ENCODE measurements at places on chromosomes 7 and 10.

- no peak for DNase-seq
Measured at GRCh38 chr10:86204421-86205305, 161.9 kb downstream of the GRID1 start.

DNA sequence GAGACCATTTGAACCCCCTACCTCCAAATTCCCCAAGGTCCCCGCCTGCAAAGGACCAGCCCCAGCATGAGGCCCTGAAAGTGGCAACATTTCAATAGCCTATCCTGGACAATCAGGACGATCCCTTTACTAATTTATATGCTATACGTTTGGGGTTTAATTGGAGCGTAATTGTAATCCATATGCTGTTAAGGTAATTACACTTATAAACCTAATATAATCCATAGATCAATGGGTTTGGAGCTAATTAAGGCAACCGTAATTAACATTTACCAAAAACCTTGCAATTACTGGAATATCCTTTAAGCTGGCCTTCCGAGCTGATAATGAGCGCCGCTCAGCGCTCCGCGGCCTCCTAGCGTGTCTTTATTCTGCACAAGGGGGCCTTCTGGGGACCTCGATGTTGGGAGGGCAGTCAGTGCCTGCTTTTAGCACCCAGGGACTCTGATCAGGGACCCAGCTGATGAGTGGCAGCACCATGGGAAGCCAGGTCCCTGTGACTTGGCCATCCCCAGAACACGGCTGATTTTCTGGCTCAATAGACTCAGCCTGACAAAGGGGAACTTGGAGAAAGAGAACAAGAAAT is 91.2 kb downstream of the LHPP start:
- no peak for DNase-seq

DNA sequence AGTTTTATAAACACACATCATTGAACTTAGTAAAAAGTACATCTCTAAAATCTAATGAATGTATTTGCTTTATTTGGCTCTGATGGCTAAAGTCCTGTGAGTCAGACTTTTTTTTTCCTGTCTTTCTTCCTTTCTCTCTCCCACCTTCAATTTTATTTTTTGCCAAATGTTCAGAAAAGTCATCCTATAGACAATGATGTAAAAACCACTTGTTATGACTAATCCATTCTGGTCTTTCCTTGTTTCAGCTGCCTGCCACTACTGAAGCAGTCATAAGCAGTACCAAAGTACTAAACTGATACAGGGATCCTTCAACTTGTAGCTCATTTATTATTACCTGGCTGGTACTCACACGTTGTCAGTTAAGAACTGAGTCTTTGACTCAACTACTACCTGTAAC is 23.9 kb downstream of the HECTD2 start:
- no peak for DNase-seq

- no peak for DNase-seq
Measured at GRCh38 chr10:59060852-59061251, 115.6 kb upstream of the PHYHIPL start.

DNA sequence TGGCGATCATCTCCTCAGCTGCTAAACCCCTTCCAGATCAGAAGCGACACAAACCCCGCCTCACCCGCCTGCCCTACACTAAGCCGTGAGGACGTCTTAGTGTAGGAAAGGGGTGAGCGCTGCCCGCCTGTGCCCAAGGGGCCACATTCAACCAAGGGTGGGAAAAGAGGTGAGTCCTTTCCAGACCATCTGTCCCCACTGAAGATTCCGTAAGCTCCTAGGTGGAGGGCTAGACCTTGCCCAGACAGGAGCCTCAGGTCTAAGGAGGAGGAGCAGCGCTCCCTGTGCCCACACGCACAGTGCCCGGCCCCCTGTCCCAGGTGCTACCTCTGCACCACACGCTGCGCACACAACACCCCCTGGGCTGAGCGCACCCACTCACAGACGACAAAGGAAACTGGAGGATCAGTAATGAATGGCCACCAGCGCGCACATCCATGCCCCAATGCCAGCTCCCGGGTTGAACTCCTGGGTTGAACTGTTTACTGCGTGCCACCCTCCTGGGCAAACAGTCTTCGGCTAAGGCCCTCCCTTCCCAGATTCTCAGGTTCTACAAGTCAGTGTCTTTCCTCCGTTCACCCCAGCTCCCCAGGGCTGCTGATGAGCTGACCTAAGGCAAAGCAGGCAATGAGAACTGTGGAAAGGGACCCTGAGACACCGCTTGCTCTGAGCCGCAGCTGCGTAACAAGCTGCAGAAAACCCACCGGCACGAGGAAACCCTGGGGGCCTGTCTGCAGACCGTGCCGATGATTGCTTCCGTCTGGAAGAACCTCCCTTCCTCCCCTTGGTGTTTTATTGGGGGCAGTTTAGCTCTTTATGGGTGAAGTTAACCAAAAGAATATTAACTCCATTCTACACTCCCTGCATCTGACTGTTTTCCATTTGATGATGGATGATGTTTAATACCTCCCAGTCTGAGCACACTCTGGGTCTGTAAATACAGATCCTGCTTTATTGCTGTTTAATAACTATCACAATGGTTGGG is 185.9 kb downstream of the MAD1L1 start:
- DNase-seq = no peak

DNA sequence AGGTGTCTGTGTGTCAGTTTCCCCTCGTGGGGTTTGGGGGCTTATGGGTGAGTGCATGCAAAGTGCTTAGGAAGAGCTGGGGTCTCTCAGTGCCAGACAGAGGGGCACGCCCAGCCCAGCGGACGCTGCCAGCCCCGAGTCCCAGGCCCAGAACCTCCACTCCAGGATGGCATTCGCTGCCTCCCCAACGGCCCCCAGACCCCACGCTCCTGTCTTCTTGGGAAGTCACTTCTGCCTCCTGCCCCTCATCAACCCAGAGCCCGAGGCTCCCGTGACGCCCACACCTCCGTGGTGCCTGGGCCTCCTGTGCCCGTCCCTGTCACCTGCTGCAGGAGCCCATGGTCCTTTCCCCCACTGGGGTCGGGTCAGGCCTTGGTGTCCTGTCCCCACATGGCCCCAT is 35.0 kb downstream of the NKX6-2 start:
- no peak for DNase-seq

DNA sequence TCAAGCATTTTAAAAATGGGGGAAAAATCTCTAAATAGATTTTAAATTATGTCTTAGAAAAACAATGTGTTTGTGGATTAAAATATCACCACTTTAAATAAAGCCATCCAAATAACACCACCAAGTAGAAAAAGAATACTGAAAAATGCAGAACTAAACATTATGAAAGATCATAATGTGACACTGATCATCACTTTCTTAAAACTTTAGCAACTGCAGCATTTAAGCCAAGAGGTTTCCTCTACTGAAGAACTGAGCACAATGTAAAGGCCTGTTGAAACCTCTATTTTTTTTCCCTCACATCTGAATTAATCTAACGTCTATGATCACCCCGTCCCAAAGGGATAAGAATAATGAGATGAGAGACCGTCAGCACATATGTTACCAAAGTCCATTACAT is 18.6 kb downstream of the MINDY3 start:
- DNase-seq = no peak

DNA sequence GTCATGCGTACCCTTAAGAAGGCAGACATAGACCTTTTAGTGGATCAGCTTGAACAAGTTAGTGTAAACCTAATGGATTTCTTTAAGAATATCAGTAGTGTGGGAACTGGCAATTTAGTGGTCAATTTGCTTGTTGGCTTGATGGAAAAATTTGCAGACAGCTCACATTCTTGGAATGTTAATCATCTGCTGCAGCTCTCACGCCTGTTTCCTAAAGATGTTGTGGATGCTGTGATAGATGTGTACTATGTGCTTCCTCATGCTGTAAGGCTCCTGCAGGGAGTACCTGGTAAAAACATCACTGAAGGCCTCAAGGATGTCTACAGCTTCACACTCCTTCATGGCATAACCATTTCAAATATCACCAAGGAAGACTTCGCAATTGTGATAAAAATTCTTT is 103.4 kb downstream of the ABCA13 start:
- DNase-seq = no peak

GRCh38 chr10:75068523-75068922 is 42.9 kb upstream of the SAMD8 start:
- DNase-seq = no peak

- peak; percentile 63 for DNase-seq
Measured at GRCh38 chr7:3094701-3095445, 51.2 kb upstream of the CARD11 start.

DNA sequence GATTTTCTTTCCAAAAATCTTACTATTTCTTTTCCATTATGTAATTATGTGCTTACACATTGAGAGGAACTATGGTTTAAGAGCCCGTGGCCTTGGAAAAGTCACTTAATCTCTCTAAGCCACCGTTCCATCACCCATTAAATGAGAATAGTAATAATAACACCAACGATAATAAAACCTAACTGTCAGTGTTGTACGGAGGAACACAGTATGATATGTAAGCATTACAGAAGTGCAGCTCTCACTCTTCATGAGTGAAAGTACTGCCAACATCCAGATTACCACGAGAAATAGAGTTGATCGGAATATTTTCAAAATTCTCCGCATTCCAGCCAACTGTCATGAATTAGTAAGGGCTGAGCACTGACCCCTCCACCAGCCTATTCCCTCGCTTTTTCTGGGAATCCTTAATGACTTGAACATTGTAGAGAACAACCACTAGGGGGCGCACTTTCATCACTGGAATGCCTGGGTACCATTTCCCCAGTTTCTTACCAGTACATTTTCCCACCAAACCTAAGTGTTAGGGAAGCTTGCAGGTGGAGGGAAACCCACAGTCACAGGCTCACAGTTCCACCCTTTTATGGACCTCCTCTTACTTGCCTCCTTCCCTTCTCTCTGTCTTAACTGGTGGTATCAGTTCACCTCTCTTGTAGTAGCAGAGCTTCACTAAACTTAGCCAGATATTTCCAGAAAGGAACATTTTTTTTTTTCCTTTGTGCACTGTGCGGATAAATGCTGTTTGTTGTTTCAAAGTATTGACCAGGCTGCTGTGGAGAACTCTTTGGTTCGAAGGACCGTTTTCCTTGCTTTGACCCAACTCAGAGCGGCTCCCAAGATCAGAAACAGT is 27.8 kb downstream of the NKX2-3 start:
- peak; percentile 51 for DNase-seq

GRCh38 chr10:61845950-61846268 is 55.6 kb upstream of the ARID5B start:
- DNase-seq = no peak

- DNase-seq = no peak
Measured at GRCh38 chr10:65470986-65471385, 1454.8 kb upstream of the LRRTM3 start.

DNA sequence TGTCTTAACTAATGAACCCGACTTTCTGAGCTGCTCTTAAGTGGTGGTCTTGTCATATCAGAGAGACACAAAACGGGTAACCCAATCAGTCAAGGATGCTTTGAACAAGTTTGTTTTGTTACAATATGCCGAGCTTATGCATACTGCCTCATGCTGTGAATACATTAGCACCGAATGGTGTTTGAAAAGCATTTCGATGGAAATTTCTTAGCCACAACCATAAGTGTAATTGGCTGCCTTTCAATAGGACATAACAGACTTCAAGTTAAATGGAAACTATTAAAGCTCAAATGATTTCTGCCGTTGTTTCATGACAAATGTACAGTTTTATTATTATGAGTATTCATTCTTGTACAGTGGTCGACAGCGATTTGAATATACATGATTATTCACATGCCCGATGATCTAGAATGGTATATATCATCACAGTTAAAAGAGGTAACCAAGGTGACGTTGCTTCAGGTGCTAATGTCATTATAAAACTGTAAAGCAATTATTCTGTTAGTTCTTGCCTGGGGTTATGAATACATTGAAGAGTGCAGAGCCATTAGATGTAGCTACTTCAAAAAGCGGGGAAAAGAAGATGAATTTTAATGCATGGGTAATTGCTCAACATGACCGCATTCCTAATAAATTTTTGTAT is 118.8 kb downstream of the EBF3 start:
- no peak for DNase-seq

GRCh38 chr7:138705167-138705566 is 4.0 kb upstream of the SVOPL start:
- no peak for DNase-seq

- DNase-seq = no peak
Measured at GRCh38 chr10:73758704-73759511, 14.7 kb downstream of the SEC24C start.

GRCh38 chr10:50574305-50574704 is 49.5 kb downstream of the SGMS1 start:
- no peak for DNase-seq

GRCh38 chr10:125815764-125816163 is 7.3 kb downstream of the UROS start:
- DNase-seq = no peak

GRCh38 chr7:138235207-138235606 is 158.9 kb downstream of the AKR1D1 start:
- DNase-seq = no peak

GRCh38 chr7:65233409-65234034 is 140.1 kb upstream of the ZNF92 start:
- no peak for DNase-seq

GRCh38 chr7:7861211-7861633 is 107.4 kb upstream of the GLCCI1 start:
- no peak for DNase-seq

DNA sequence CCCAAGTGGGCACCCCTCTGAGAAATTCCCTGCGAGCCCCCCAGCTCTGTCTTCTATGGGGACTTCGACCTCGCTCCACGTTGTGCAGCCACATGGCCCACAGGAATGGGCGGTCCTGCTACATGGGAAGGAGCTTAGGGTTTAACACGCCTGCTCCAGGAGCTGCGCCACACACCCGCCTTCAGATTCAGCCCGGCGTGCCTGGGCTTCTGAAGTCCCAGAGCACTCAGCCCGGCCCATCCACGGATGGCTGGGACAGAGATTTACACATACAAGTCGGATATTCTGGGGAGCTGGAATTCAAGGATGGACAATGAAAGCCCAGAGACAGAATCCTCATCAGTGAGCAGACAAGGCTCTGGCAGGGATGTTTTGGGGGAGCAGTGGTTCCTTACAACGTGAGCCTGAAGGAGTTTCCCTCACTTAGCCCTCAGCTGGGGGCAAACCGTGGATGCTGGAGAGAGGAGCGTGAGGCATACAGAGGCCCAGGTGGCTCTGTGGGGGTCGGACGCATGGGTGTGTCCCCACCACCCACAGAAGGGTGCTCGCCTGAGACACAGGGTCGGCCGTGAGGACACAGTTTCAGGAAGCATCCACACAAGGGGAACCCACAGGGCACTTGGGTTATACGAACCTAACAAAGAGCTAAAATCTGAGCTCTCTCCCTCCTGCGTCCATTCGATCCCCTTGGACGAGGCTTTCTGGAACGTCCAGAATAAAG is 372.9 kb downstream of the DNAJB6 start:
- no peak for DNase-seq

DNA sequence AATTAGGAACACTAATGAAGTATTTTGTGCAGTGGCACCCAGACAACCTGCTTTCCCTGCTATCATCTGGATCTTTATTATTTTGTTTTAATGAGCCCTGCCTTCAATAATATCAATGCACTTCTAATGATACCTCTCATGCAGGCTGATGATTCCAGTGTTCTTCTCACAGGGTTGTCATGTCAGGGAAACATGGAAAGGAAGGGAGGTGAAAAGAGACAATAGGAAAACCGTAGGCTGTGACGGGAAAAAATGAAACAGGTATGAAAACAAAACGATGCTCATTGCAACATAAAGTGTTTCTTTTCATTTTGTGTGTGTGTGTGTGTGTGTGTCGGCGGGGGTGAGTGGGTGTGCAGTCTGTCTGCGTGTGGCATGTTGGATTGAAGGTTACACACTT is 102.6 kb upstream of the CTBP2 start:
- no peak for DNase-seq

Data from activated T-cell treated with anti-CD3 and anti-CD28 coated beads, Interleukin-2, amount 50 U/mL, for 48 hours (primary cell).